ENCODE measurements at places on chromosomes 1 and 21. TPM values are rescaled to one million over a fixed set of nuclear protein-coding genes. Genes with fewer than 3 reads are reported as not detected.

The LCK gene
- total RNA-seq: 0.83 TPM

The ETV3L gene
- total RNA-seq: not detected

The CEP104 gene
- total RNA-seq: 20.4 TPM

The SPATC1L gene
- 2.8 TPM for total RNA-seq

The SGIP1 gene
- not detected for total RNA-seq

The MROH9 gene
- not detected for total RNA-seq

GRCh38 chr1:246528933-246529731 lies 22.1 kb upstream of the SMYD3 start:
- peaks cover 30% of the 10 kb centered on the region for H3K4me1 ChIP-seq
- no peak overlapping the region for H3K27ac ChIP-seq
- DNase-seq: peak; percentile 34
- no peak overlapping the region for H3K4me3 ChIP-seq

- H3K36me3 ChIP-seq: no peaks in the 10 kb centered on the region
- H3K27me3 ChIP-seq: peaks cover 5% of the 10 kb centered on the region
- H3K27ac ChIP-seq: no peak overlapping the region
- H3K4me3 ChIP-seq: no peak overlapping the region
- no peaks in the 10 kb centered on the region for H3K4me1 ChIP-seq
- no peak for DNase-seq
These were observed 92.8 kb upstream of the CACNA1E start for GRCh38 chr1:181390410-181391077.

DNA sequence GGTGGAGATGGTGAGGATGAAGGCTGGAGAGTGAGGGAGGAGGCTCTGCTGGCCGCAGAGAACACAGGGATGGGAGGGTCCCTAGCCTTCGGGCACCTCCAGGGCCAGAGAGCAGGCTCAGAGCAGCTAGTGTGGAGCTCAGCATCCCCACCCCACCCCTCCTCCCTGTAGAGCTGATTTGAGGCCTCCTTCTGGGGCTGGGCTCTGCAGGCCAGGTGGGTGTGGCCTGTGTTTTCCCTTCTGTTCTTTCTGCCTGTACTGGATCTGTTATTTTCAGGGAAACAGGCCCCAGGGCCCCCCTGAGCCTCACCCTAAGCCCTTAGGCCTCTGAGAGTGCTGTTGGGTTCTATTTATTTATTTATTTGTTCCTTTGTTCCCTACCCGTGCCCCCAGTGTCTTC lies 44.8 kb downstream of the TMCC2 start:
- peaks cover 2% of the 10 kb centered on the region for H3K27me3 ChIP-seq
- no peak overlapping the region for H3K27ac ChIP-seq
- peaks cover 32% of the 10 kb centered on the region for H3K4me1 ChIP-seq
- no peak overlapping the region for H3K4me3 ChIP-seq
- no peak for DNase-seq

DNA sequence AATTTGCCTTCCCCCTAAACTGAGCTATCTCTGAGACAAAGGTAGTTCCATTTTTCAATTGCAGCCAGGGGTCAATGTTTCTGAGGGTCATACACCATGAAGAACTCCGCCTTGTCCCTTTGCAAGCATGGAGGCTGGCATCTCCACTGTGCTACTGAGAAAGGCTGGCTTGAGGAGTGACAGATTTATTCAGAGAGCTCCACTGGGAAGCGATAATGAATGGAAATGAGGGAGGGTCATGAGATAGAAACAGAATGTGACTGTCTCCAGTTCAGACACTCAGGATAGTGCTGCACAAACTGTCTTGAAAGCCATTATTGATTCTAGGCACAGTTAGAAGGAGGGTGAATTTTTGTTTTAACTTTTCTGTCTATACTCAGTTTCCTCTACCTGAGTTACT lies 197.5 kb downstream of the ZNF326 start:
- no peak overlapping the region for H3K27ac ChIP-seq
- H3K27me3 ChIP-seq: no peaks in the 10 kb centered on the region
- no peaks in the 10 kb centered on the region for H3K4me1 ChIP-seq

DNA sequence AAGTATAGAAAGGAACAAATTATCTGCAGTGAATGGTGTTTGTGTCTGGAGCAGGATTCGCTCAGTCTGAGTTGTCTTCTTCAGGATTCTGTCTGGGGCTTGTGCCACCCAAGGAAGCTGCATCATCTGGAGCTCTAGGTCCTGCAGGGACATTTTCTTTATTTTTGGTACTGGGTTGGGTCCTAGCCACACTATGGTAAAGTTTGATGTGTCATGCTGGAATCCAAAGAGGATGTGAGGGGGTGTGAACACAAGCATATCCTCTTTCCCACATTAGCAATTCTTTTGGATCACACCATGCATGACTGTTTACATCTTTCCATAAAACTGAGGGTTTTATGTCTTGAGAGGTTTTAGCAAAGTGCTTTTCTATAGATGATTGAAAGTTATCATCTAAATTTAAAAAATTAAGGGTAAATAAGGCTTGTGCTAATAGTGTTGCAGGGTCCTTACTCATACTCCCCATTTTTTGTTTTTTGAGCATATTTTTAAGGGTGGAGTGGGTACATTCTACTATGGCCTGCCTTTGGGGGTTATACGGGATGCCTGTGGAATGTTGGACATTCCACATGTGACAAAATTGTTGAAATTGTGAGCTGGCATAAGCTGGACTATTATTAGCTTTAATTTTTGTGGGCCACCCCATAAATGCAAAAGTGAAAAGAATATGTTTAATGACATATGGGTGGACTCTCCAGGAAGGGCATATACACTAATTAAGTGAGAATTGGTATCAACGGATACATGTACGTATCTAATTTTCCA lies 152.0 kb upstream of the HMCN1 start:
- no peaks in the 10 kb centered on the region for H3K36me3 ChIP-seq
- H3K4me1 ChIP-seq: peaks cover 11% of the 10 kb centered on the region
- DNase-seq: no peak
- H3K27me3 ChIP-seq: no peaks in the 10 kb centered on the region

DNA sequence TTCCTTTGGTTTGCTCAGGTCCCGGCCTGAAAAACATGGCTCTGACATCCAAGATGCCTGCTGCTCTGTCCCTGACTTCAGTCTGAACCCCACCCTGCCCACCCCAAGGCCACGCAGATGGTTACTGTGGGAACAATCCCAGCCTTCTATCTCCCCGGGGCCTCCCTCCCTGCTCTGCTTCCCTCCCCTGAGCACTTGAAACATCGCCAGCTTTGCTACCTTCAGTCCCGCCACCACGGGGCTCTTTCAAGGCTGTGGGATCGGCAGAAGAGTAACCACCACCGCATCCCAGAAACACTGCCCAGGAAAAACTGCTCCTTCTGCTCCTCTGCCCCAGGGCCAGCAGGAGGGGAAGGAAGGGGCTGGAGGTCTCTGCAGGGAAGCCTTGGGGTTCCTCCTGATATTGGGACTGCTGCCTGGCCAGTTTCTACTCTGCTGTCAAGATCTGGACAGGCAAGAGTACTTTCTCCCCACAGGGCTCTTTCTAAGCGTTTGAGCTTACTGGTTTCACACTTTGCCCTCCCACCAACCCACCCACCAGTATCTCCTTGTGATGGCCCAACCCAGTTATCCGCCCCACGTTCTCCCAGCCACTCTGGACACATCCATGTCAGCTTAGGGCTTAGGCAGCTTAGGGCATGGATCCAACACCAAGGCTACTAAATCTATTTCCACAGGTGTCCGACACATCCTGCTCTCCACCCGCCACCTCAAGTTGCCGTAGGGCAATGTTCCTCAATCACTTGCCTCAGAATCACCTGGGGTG lies 8.4 kb downstream of the ETNK2 start:
- no peaks in the 10 kb centered on the region for H3K27me3 ChIP-seq
- no peak overlapping the region for H3K4me3 ChIP-seq
- DNase-seq: no peak
- H3K27ac ChIP-seq: peak overlapping the region; percentile 68
- peaks cover 71% of the 10 kb centered on the region for H3K4me1 ChIP-seq
- H3K36me3 ChIP-seq: no peaks in the 10 kb centered on the region

- no peak for DNase-seq
- H3K27me3 ChIP-seq: no peaks in the 10 kb centered on the region
- H3K4me1 ChIP-seq: no peaks in the 10 kb centered on the region
- no peak overlapping the region for H3K27ac ChIP-seq
- H3K4me3 ChIP-seq: no peak overlapping the region
These were observed 131.0 kb downstream of the KCNK1 start for GRCh38 chr1:233744779-233745513.

GRCh38 chr1:39076127-39076798 lies 50.1 kb downstream of the NDUFS5 start:
- H3K27ac ChIP-seq: peak overlapping the region; percentile 42
- DNase-seq: peak; percentile 81
- H3K36me3 ChIP-seq: no peaks in the 10 kb centered on the region

DNA sequence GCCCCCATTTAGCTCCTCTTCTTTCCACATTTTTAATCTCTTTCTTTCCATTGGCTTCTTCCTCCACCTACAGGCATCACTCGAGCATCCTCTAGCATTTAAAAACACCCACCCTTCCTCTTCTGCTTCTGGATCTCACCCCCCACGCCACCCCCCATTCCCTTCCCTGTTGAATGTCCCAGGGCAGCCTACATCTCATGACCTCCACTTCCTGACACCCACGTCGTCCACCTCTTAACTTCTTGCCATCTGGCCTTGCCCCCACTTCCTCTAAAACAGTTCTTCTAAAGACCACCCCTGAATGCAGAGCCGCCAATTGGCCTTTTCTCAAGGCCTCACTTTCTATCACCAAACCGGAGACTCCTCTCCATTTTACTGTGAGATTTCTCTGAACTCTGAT lies 6.1 kb upstream of the ETNK2 start:
- no peak for DNase-seq
- H3K36me3 ChIP-seq: no peaks in the 10 kb centered on the region
- no peak overlapping the region for H3K27ac ChIP-seq
- peaks cover 38% of the 10 kb centered on the region for H3K4me1 ChIP-seq
- peaks cover 29% of the 10 kb centered on the region for H3K27me3 ChIP-seq
- H3K4me3 ChIP-seq: no peak overlapping the region

- H3K4me3 ChIP-seq: no peak overlapping the region
- H3K27ac ChIP-seq: no peak overlapping the region
- no peaks in the 10 kb centered on the region for H3K36me3 ChIP-seq
- DNase-seq: no peak
These were observed 78.0 kb downstream of the PDE9A start for GRCh38 chr21:42731264-42732032.

DNA sequence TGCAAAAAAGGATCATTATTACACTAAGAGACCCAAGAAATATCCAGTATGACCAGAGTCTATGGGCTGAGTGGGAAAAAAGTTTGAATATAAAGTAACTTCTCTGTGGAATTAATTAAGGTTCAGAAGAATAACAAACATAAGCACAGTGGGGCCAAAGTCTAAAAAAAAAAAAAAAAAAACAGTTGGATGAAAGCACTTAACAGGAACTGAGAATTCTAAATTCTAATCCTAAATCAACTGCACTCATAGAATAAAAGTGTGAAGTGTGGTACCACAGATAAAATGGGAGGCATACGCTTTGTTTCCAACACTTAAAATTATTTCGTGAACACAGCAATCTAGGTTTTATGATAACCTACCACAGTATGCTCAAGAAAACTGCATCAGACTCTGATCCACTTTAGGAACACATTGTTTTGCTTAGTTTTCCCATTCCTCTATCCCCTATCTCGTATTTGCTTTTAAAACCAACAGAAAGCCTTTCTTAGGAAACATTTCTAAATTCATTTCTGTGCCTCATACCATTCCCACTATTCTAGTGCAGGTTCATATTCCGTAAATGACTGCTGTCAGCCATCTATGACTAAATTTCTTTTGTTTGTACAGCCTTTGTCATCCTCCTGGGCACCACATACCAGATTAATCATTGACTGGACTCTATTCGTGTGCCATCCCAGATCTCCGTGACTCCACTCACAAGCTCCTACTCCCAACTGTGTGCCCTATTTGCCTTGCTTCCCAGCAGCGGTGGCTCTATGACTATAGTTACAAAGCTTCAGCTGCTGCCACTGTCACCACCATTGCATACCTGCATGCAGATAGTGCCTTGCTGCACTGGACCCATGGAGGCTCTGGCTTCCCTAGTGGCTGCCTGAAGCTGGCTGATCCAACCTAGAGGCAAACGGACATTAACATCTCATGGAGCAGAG lies 24.9 kb downstream of the CHML start:
- peaks cover 28% of the 10 kb centered on the region for H3K4me1 ChIP-seq

- DNase-seq: no peak
- H3K4me3 ChIP-seq: no peak overlapping the region
- H3K36me3 ChIP-seq: no peaks in the 10 kb centered on the region
- no peak overlapping the region for H3K27ac ChIP-seq
- H3K27me3 ChIP-seq: no peaks in the 10 kb centered on the region
These were observed 66.9 kb downstream of the PHTF1 start for GRCh38 chr1:113692342-113692741.

GRCh38 chr21:34630536-34631143 lies 15.7 kb upstream of the RCAN1 start:
- peaks cover 11% of the 10 kb centered on the region for H3K27me3 ChIP-seq
- H3K4me3 ChIP-seq: no peak overlapping the region
- H3K36me3 ChIP-seq: no peaks in the 10 kb centered on the region
- H3K4me1 ChIP-seq: no peaks in the 10 kb centered on the region

Measured in HepG2 (cell line).